ENCODE measurements at places on chromosomes 7 and 10.

DNA sequence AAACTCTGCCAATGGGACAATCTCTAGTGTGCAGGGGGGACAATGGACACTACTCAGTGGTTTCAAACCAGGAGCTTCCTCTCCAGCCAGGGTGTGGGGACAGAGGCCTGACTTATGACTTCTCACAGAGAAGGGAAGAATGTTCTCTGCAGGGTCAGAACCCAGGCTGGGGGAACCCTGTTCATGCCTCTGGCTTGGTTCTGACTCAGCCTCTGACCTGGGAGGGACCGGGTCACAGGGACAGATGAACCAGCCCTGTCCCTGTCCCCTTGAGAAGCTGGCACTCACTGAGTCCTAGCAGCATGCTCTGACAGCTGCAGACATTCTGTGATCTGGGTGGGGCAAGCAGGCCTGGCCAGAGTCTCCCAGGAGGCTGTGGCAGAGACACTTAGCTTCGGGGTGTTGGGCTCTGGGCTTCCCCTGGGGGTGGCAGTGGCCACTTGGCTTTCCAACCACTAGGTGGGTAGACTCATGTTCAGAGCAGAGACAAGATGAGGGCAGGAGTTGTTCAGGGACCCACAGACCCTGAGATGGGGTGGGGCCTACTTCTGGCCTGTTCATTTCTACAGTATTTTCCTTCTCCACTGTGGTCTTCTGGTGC, 13.6 kb downstream of the TSPAN15 start:
- no peak overlapping the region for H3K4me3 ChIP-seq
- H3K27ac ChIP-seq: no peak overlapping the region
- DNase-seq: no peak
- H3K27me3 ChIP-seq: no peaks in the 10 kb centered on the region
- no peaks in the 10 kb centered on the region for H3K36me3 ChIP-seq

- H3K4me1 ChIP-seq: peaks cover 14% of the 10 kb centered on the region
- H3K4me3 ChIP-seq: no peak overlapping the region
- peak overlapping the region; percentile 56 for H3K27ac ChIP-seq
- no peaks in the 10 kb centered on the region for H3K27me3 ChIP-seq
Measured at GRCh38 chr10:31749981-31750840, 178.4 kb downstream of the ARHGAP12 start.

- no peak overlapping the region for H3K4me3 ChIP-seq
- H3K36me3 ChIP-seq: no peaks in the 10 kb centered on the region
- DNase-seq: no peak
- H3K4me1 ChIP-seq: no peaks in the 10 kb centered on the region
- no peak overlapping the region for H3K27ac ChIP-seq
Measured at GRCh38 chr7:158001621-158002320, 585.9 kb downstream of the PTPRN2 start.

DNA sequence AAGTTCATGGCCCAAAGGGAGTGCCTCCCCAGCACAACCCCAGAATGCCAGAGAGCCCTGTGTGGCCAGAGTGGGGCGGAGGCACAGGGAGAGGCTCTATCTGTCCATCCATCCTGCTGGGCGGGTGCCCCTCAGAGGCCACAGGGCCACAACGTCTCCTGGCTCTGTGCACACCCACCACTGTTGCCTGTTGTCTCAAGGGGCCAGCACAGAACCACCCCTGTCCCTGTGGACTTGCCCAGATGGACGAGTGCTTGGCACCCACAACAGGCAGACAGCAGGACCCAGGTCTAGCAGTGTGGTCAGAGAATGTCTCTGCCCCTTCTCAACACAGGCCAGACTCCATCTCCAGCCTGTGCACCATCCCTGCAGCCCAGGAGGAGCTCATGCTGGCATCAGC, 92.8 kb downstream of the PAXIP1 start:
- peaks cover 6% of the 10 kb centered on the region for H3K27me3 ChIP-seq
- no peaks in the 10 kb centered on the region for H3K36me3 ChIP-seq
- no peak for DNase-seq
- H3K4me1 ChIP-seq: no peaks in the 10 kb centered on the region
- no peak overlapping the region for H3K27ac ChIP-seq

DNA sequence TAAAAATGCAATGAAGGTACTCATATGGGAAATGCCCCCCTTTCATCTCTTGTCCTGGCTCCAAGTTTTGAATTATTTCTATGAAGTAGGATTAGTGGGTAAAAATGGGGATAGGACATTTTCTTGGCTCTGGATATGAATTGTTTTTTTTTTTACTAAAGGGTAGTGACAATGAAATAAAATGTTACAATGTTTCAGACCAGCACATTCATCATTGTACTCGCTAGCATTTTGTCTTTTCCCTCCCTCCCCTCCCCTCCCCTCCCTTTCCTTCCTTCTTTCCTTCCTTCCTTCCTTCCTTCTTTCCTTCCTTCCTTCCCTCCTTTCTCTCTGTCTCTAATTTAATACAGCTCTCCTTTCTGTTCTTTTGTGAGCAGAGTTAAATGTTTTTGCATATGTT, 64.4 kb downstream of the CDK1 start:
- DNase-seq: no peak
- H3K36me3 ChIP-seq: no peaks in the 10 kb centered on the region
- no peaks in the 10 kb centered on the region for H3K27me3 ChIP-seq

DNA sequence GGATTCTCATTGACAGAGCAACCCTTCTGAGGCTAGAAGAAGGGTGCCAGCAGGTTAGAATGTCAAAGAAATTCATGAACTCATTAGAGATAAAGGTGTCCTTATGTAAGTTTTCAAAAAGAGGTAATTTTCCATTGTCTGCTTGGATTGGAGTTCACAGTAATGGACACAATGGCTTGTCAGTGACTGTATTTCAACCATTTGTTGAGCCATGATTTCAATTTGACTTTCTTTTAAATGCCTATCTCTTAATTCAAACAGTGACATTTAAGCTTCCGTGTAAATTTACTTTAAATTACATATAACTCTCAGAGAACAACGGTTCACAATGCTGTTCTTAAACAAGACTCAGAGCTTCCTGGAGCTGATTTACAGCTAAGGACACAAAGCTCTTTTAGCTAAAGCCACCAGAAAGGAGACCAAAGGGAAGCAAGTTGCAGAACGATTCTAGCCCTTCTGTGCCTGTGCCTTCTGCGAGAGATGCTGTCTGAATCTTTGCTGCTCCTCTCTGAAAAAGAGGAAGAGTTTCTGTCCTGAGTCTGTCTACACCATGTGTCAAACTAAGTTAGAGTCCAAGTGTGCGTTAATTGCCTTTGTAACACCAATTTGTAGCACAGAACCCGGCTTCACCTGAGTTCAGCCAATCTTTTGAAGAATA, 42.2 kb upstream of the PFKP start:
- H3K4me3 ChIP-seq: no peak overlapping the region
- no peak for DNase-seq
- no peaks in the 10 kb centered on the region for H3K36me3 ChIP-seq
- no peak overlapping the region for H3K27ac ChIP-seq

GRCh38 chr7:151185762-151186639, 1.0 kb downstream of the ASB10 start:
- no peaks in the 10 kb centered on the region for H3K36me3 ChIP-seq
- H3K4me1 ChIP-seq: no peaks in the 10 kb centered on the region
- DNase-seq: no peak
- H3K27me3 ChIP-seq: no peaks in the 10 kb centered on the region

- no peak for DNase-seq
- peaks cover 3% of the 10 kb centered on the region for H3K4me1 ChIP-seq
- H3K27me3 ChIP-seq: no peaks in the 10 kb centered on the region
- no peak overlapping the region for H3K4me3 ChIP-seq
- no peak overlapping the region for H3K27ac ChIP-seq
- H3K36me3 ChIP-seq: no peaks in the 10 kb centered on the region
Measured at GRCh38 chr10:75852851-75853484, 421.5 kb downstream of the LRMDA start.

DNA sequence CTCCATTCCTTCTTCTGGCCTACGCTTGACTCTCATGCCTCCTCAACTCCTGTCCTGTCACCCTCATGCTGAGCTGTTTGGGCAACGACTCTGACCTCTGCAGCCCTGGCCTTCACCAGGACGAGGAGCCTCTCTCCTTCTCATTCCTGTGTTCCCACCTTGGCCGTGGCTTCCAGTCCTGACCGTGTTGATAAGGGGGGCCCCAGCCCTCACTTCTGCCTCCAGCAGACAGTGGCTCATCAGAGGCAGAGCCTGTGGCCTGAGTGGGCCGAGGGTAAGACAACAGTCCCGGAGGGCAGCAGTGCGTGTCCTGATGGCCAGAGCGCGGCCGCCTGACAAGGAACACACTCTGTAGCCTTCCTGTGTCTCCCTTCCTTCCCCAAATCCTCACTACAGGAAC, 61.7 kb upstream of the UBE3C start:
- H3K27me3 ChIP-seq: no peaks in the 10 kb centered on the region
- H3K4me3 ChIP-seq: no peak overlapping the region
- H3K4me1 ChIP-seq: no peaks in the 10 kb centered on the region
- H3K27ac ChIP-seq: no peak overlapping the region
- DNase-seq: no peak
- H3K36me3 ChIP-seq: no peaks in the 10 kb centered on the region

DNA sequence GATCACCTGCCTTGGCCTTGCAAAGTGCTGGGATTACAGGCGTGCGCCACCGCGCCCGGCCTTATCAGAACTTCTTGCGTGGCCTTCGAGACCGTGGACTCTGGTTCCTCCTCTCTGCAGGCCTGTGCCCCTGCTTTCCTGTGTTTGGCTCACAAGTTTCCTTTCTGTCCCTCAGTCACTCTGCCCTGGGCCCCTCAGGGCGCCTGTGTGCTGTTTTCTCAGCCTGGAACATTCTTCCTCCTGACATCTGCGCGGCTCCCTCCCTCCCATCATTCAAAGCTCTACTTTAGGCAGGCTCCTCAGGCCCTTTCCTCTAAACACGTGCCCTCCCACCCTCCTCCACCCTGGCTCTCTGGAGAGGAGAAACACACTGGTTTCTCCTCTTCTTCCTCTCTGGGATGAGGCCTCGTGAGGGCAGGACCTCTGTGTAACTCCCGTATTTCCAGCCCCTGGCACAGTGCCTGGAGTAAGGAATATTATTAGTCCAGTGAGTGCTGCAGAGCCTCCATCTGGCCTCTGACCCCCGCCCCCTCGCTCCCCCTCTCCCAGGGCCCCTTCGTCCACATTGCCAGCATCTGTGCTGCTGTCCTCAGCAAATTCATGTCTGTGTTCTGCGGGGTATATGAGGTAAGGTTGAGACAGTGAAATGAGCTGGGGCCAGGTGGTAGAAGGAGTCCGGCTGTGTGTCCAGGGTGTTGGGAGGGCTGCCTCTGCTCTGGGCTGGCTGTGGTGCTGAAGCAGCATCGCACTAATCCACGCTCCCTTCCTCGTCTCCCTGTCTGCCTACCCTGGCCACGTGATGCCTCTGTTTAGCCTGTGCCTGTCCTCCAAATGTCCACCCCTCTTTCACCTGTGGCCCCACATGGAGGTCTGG, 7.1 kb downstream of the CLCN1 start:
- no peaks in the 10 kb centered on the region for H3K27me3 ChIP-seq
- H3K4me3 ChIP-seq: no peak overlapping the region
- H3K4me1 ChIP-seq: no peaks in the 10 kb centered on the region
- H3K27ac ChIP-seq: no peak overlapping the region
- no peaks in the 10 kb centered on the region for H3K36me3 ChIP-seq

- peaks cover 8% of the 10 kb centered on the region for H3K27me3 ChIP-seq
- no peaks in the 10 kb centered on the region for H3K36me3 ChIP-seq
- H3K4me1 ChIP-seq: peaks cover 5% of the 10 kb centered on the region
- H3K4me3 ChIP-seq: peak overlapping the region; percentile 35
- DNase-seq: no peak
Measured at GRCh38 chr10:99534939-99535763, 2.4 kb downstream of the NKX2-3 start.

DNA sequence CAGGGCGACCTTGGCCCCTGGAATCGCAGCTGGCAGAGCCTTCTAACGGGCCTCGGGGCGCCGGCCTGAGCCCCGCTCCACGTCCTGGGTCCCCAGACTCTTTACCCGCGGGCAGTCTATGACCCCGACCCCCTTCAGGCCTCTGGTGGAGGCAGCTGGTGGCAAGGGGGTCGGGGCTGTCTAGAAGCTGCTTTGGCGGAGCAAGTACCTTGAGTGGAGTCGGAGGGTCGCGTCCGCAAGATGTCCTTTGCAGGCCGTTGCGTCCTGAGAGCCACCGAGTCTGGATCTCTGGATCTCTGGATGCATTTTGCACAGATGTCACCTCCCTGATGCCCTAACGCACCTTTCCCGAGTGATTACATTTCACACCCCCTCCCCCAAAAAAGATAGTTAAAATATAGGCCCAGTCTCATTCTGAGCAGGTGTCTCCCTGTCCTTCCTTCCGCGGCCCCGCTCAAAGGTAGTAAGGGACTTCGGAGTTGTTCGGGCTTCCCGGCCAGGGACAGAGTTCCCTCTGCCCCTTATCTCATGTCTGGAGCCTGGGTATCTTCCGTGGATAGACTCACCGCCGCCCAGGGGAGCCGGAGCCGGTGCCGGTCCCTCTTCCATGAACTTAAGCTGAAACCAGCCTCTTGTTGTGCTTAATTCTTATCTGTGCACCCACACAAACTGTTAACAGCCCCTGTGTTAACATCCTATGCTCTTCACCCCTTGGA, 457 bp downstream of the ACADSB start:
- H3K27ac ChIP-seq: peak overlapping the region; percentile 95
- DNase-seq: peak; percentile 64
- peak overlapping the region; percentile 75 for H3K4me3 ChIP-seq
- H3K4me1 ChIP-seq: peaks cover 15% of the 10 kb centered on the region

GRCh38 chr10:123769647-123770046, 103.5 kb downstream of the GPR26 start:
- no peak for DNase-seq
- no peak overlapping the region for H3K27ac ChIP-seq
- H3K4me1 ChIP-seq: no peaks in the 10 kb centered on the region
- H3K4me3 ChIP-seq: no peak overlapping the region
- no peaks in the 10 kb centered on the region for H3K27me3 ChIP-seq

GRCh38 chr10:102537948-102538347, 34.2 kb downstream of the SUFU start:
- no peaks in the 10 kb centered on the region for H3K27me3 ChIP-seq
- no peak overlapping the region for H3K27ac ChIP-seq
- H3K4me1 ChIP-seq: no peaks in the 10 kb centered on the region
- no peak for DNase-seq
- H3K36me3 ChIP-seq: peaks cover 3% of the 10 kb centered on the region

DNA sequence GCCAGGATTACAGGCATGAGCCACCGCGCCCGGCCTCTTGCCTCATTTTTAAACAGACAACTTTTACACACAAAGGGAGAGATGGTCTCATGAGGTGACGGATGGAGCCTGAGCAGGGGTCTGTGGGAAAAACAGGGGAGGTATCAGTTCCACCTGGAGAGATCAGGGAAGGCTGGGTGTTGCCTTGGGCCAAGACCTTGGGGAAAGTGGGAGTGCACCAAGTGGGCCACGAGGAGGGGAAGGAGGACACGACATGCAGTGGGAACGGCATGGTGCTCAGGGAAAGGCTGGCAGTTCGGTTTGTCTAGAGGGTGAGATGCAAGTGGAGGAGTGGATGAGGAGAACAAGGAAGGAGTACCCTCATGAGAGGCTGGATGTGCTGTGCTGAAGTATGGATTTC, 8.9 kb upstream of the ZNF777 start:
- H3K4me1 ChIP-seq: no peaks in the 10 kb centered on the region
- DNase-seq: no peak
- H3K36me3 ChIP-seq: peaks cover 25% of the 10 kb centered on the region
- H3K27ac ChIP-seq: no peak overlapping the region
- H3K27me3 ChIP-seq: no peaks in the 10 kb centered on the region

- no peak overlapping the region for H3K4me3 ChIP-seq
- H3K36me3 ChIP-seq: no peaks in the 10 kb centered on the region
- no peak for DNase-seq
- H3K27ac ChIP-seq: peak overlapping the region; percentile 92
- no peaks in the 10 kb centered on the region for H3K27me3 ChIP-seq
Measured at GRCh38 chr10:69728335-69728870, 73.3 kb upstream of the COL13A1 start.

Data from ascending aorta (tissue), 2 donors.